ENCODE measurements at places on chromosomes 3 and 15. TPM values are rescaled to one million over a fixed set of nuclear protein-coding genes. Genes with fewer than 3 reads are reported as not detected.
A peak's percentile ranks its signal among the peaks of the same experiment; 100 is the strongest.

The MRAS gene
- total RNA-seq = not detected

GRCh38 chr3:102179326-102180177, 255.3 kb upstream of the ZPLD1 start:
- DNase-seq = no peak

DNA sequence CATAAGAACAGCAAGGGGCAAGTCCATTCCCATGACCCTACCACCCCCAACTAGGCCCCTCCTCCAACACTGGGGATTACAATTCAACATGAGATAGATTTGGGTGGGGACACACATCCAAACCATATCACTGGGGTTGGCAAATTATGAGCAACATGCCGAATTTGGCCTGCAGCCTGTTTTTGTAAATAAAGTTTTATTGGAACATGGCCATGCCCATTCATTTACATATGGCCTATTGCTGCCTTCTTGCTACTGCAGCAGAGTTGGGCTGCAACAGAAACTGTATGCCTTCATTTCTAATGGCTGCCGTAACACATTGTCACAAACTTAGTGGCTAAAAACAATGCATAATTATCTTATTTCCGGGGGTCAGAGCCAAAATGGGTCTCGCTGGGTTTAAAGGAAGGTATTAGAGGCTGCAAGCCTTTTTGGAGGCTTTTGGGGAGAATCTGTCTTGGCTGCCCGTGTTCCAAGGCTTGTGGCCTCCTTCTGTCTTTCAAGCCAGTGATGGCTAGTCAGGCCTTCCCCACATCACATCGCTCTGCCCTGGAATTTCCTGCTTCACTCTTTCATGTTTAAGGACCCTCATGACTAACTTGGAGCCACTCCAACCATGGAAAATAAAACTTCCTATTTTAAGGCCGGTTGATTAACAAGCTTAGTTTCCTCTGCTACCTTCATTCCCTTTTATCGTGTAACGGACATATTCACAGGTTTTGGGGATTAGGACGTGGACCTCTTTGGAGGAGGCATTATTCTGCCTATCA, 428.5 kb upstream of the PROK2 start:
- DNase-seq = no peak

DNA sequence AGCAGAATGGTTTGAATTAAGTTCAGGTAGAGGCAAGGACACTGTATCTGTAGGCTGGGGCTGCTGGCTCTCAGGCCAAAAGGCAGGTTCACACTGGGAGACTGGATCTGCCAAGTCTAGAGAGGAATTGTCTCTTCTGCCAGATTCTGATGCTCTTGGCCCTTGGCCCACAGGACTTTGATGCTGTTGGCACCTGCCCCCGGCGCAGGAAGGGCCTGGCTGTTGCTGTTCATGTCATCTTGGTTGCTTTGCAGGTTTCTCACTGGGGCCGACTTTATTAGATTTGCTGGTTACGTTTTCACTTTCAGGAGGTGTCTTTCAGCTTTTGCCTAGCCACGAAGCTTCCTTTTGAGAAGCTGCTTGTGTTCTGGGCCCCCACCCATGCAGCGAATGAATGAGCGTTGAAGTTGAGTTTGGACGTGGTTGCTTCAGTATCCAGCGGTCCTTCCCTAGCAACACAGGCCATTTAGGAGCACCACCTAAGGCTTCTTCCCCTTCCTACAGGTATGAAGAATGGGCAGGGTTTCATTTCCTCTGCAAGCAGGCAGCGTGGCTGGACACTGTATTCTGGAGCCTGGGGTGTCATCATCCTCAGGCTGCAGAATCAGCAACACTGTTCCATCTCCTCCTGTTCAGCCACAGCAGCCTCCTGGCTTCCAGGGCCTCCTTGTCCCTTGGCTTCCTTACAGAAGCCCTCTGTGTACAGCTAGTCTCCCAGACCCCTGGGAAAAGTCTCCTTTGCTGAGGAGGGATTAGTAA, 65.6 kb upstream of the PRR23C start:
- peak; percentile 35 for DNase-seq

DNA sequence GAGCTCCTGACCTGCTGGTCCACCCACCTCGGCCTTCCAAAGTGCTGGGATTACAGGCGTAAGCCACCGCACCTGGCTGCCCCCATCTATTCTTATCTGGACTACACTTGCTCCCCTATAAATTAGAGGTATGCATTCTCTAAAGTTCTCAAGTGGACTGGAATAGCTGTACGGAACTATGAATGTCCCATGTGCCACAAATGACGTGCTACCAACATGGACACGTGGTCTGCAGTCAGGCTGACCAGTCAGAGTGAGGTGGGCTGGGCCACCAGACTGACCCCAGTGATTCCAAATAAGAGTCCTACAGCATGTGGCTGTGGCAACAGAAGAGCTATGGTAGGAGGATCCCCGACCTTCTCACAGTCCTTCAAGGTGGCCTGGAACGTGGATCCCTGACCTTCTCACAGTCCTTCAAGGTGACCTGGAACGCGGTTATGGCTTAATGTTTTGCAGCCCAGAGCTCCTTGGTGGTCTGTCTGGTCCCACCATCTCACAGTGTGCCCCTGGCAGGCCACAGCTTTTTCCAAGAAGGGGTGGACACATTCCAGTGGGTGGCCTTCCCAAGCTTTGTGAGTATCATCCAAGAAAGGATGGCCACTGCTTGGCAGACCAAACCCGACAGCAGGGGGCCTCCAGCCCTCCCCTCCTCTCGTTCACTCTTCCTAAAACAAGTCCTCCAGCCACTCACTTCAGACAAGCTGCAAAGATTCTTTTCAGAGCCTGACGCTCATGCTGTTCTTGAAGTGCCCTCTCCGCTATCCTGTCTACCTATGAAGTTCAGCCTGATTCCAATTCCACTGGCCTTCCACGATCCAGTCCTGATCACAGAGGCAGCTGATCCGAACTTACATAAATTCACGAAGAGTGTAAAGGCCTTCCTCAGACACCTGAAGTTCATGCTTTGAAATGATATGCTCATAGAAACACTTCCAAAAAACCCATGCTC, 4.4 kb downstream of the ADAMTS17 start:
- DNase-seq = no peak

Data from CD8-positive, alpha-beta T cell (primary cell).